ENCODE measurements at places on chromosomes 5 and 9.

GRCh38 chr5:59264639-59265245 lies 628.8 kb downstream of the PDE4D start:
- no peak for DNase-seq

DNA sequence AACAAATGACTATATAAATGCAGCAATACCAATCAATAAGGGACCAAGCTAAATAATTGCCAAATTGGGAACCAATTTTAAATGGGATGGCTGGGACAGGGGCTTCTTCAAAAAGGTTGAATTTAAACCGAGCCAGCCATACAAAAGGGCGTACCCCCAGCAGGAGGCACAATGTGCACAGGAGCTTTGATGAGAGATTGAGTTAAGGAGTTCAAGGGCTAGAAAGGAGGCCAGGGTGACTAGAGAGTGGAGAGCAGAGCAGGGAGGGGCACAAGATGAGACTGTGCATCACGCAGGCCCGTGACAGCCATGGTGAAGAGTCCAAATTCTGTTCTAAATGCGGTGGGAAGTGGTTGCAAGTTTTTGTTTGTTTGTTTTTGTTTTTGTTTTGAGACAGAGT lies 23.3 kb upstream of the PDCD1LG2 start:
- DNase-seq, result no peak

DNA sequence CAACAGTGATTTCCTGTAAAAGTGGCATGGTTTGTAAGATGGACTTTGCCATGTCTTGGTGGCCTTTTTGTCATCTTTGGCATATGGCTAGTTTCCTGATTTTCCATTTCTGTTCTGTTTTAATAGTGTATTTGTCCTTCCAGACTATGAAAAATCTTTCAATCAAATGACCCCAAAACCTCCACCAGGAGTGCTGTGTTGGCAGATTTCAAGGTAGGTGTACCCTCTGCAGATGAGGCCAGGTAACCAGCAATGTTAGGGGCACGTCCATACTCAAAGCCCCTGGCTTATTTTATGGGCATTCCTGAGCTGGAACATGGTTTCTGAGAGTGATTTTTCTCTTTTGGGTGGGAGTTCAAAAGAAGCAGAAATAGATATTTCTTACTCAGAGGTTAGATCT lies 15.2 kb upstream of the MAP1B start:
- DNase-seq, result no peak

DNA sequence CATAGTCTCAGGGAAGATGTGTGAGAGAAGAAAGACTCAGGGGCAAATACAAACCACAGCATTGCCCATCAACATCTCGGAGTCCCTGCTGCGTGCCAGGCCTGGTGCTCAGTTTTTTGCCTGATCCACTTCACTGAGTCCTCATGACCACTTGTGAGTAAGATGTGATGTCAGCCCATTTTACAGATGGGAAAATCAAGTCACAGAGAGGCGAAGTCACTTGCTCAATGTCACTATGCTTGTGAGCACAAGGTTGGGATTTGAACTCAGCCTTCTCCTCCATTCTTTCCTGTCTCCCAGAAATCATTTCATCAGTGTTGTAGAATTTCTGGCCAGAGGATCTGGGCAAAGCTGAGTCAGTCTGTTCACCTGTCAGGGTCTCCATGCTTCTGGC lies 34.6 kb upstream of the PSD2 start:
- DNase-seq, result no peak

DNA sequence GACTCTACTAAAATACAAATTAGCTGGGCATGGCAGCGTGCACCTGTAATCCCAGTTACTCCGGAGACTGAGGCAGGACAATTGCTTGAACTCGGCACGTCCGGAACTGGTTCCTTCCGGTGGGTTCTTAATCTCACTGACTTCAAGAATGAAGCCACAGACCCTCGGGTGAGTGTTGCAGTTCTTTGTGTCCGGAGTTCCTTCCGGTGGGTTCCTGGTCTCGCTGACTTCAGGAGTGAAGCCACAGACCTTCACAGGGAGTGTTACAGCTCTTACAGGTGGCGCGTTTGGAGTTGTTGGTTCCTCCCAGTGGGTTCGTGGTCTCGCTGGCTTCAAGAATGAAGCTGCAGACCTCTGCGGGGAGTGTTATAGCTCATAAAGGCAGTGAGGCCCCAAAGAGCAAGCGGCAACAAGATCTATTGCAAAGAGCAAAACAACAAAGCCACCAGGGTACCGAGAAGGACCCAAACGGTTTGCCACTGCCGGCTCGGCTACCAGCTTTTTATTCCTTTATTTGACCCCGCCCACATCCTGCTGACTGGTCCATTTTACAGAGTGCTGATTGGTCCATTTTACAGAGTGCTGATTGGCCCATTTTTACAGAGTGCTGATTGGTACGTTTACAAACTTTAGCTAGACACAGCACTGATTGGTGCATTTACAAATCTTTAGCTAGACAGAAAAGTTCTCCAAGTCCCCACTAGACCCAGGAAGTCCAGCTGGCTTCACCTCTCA lies 28.6 kb upstream of the SLC6A19 start:
- DNase-seq, result no peak

GRCh38 chr5:51399643-51400006 lies 16.4 kb downstream of the ISL1 start:
- no peak for DNase-seq

DNA sequence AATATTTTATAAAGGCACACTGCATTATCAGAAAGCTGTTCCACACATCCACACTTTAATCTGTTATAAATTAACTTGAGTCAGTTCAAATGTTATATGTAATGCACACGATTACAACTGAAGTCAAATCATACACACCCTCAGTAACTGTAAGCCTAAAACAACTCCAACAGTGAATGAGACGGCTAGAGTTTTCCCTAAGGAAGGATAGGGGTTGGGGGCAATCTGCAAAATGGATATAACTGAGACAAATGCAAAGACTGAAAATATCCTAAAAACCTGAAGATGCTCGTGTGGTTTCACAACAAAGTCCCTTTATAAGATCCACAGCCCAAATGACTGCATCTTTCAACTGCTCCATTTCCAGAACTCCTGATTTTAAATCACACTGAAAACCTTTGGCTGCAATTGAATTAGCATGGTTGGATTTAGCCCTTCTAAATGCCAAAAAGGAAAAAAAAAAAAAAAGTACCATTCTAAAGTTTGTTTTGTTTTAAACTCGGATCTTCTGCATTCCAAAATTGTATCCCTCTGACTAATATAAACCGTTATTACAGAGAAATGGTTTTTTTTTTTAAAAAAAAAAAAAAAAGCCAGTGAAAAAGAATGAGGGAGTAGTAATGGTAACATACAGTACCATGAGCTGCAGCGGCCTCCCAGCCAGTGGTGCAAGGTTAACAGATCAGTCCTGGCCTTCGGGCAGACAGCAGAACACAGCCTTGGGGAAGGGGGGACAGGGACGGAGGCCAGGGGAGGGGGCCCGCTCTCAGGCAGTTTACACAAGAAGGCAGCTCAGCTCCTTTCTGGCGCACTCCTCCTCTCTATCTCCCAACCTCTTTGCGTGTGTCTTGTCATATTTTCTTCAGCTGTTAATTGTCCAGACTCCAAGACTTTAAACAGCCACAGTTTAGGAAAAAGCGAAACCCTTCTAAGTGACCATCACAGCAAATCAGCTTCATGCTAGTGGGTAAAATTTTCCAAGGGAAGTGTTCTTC lies 166.1 kb downstream of the BNC2 start:
- DNase-seq, result peak; percentile 75

- no peak for DNase-seq
Measured at GRCh38 chr9:68462105-68462775, 78.4 kb downstream of the TMEM252 start.

DNA sequence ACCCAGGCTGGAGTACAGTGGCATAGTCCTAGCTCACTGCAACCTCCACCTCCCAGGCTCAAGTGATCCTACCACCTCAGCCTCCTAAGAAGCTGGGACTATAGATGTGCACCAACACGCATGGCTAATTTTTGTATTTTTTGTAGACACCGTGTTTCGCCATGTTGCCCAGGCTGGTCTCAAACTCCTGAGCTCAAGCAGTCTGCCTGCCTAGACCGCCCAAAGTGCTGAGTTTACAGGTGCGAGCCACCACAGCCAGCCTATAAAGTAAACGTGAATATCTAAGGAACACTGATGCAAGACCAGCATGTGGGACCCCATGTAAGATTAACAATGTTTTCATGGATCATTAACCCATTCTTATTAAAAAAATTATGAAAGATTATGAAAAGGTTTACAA lies 15.9 kb downstream of the ANXA2R start:
- DNase-seq, result no peak

DNA sequence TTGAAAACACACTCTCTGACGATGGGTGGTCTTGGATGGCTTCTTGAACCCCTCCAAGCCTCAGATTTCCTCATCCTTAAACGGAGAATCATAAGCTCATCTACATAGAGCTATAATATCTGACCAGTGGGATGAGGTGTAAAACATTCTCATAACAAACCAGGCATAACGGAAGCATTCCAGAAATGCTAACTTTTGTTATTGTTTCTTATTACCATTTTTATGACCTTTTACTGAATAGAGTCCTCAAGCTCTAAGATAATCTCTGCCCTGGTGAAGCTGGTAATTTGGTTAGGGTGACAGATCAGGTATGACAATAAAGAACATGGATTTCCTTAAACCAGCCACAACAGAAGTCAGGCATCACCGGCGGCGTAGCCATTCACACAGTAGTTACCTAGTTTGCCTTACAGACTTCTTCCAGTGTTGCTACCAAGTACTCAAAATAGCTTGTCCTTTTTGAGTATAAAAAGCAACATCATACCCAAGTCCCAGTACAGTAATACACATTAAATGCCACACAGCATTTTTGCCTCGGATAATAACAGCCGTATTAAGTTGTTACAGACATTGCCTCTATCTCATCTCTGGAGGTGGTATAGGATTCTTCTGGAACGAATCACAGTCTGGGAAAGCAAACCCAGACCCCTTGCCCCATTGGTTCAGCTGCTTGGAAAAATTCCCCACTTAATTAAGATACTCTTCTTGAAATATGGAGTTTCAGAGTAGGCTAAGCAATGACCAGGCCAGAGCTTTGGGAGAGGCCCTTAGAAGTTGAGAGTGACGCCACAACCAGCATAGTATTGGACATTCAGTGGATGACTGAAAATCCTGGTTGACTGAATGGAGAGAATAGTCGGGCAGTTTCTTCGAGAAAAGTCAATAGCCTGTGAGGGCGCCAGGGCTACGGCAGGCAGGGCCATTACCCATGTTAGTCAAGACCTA lies 252.5 kb downstream of the SLIT3 start:
- no peak for DNase-seq

- DNase-seq, result peak; percentile 65
Measured at GRCh38 chr5:151924564-151925301, at the start of gene GLRA1. Gene GLRA1, minus strand, starts transcription at chr5:151924851. Its CDS starts 302 bp downstream, at chr5:151924549.

DNA sequence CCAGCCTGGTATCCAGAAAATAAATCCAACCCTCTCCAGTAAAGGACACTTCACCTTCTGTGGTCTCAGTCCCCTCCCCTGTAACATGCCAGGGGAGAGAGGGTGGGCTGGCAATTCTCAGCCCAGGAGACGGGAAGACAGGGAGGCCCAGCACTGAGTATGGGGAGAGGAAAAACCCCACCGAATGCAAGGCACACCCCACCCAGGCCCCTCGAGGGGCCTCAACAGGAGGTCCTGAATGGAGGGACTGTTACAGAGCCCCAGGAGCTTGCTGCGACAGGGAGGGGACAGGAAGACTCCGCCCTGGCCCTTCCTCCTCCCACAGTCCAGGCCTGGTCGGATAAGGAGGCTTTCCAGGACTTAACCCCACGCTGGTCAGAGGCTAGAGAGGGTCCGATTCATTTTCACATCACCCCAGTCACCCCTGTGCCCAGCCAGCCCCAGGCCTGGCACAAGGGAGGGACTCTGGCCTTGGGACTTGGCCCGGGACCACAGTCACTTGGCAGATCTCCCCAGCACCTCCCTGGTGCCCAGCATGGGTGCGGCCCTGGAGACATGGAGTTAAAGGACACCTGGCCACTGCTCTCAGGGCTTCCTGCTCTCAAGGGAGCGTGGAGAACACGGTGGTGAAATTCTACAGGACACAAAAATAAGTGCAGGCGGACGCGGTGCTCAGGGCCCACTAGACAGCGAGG lies 44.9 kb upstream of the STXBP1 start:
- peak; percentile 68 for DNase-seq

GRCh38 chr5:60382716-60383115 lies 317.2 kb downstream of the DEPDC1B start:
- peak; percentile 38 for DNase-seq

GRCh38 chr5:87302061-87302460 lies 34.4 kb downstream of the RASA1 start:
- no peak for DNase-seq

GRCh38 chr9:119877306-119877705 lies 508.1 kb upstream of the BRINP1 start:
- DNase-seq, result no peak

GRCh38 chr9:34990908-34991606 lies 1.5 kb downstream of the DNAJB5 start:
- peak; percentile 46 for DNase-seq

DNA sequence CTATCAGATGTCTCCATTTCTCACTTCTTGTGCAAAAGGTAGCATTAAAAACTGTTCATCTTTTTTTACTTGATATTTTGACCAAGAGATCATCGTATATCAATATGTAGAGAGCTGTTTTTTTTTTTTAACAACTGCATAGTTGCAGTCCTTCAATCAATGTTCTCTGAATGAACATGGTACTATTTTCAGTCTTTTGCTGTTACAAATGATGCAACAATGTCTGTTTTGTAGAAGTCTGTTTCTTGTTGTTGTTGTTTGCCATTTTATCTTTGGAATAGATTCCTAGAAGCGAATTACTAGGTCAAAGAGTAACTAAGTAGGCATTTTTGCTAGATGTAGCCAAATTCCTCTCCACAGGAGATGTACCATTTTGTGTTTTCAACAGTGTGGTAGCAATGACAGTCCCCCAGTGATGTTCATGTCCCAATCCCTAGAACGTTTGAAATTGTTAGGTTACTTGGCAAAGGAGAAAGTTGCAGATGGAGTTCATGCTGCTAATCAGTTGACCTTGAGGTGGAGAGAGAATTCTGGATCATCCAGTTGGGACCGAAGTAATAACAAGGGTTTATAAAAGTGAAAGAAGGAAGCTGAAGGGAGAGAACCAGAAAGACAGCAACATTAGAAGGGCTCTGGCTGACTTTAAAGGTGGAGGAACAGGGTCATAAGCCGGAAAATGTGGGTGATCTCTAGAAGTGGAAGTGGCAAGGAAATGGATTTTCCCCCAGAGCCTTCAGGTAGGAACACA lies 6.3 kb downstream of the MTREX start:
- DNase-seq, result no peak

All from myocyte (in vitro differentiated cells).